ENCODE measurements at places on chromosomes 12 and 14.

GRCh38 chr12:89762498-89763170 is 54.0 kb upstream of the ATP2B1 start:
- DNase-seq: no peak

GRCh38 chr12:50556273-50556672 is 51.5 kb downstream of the DIP2B start:
- DNase-seq: no peak

DNA sequence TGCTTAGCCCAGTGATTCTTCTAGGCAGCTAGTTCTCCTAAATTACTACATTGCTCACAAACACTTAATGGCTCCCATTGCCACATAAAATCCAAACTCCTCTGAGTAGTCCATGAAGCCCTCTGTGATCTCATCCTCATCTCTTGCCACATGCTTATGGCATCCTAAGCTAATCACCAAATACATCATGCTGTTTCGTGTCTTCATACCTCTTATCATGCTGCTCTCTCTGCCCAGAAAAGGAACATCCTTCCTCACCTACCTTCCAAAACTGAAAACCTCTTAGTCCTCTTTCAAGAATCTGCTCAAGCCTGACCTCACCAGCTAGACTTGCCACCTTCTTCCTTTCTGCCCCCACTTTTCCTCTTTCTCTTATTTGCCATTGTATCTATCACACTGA is 108.5 kb downstream of the DUSP6 start:
- DNase-seq: no peak

DNA sequence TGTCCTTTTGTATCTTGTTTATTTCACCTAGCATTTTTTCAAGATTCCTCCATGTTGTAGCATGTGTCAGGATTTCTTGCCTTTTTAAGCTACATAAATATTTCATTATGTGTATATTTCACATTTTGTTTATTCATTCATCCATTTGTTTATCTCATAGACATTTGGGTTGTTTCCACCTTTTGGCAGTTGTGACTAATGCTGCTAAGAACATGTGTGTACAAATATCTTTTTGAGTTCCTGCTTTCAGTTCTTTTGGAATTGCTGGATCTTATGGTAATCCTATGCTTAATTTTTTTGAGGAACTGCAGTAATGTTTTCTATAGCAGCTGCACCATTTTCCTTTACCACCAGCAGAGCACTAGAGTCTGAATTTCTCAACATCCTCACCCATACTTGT is 62.4 kb downstream of the SCN8A start:
- DNase-seq: no peak

- DNase-seq: no peak
Measured at GRCh38 chr12:102010265-102010994, 51.4 kb downstream of the WASHC3 start.

DNA sequence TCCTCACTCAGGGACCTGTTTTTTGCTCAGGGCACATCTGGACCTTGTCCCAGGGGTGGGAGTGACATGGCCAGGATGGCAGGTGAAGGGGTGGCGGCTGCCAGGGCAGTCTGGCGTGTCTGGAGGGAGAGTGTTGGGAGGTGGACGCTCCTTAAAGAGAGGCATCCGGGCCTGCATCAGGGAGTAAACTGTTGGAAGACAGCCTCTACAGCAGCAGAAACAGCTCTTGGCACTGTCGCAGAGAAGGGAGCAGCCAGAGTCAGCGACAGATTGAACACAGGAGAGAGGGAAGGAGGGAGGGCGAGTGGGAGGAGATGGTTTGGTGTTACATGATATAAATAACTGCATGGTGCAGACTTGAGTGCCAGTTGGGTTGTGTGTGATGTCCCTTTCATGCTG is 52.8 kb downstream of the IGF1 start:
- DNase-seq: no peak

GRCh38 chr12:51900323-51900889 is 6.9 kb upstream of the ACVRL1 start:
- no peak for DNase-seq

DNA sequence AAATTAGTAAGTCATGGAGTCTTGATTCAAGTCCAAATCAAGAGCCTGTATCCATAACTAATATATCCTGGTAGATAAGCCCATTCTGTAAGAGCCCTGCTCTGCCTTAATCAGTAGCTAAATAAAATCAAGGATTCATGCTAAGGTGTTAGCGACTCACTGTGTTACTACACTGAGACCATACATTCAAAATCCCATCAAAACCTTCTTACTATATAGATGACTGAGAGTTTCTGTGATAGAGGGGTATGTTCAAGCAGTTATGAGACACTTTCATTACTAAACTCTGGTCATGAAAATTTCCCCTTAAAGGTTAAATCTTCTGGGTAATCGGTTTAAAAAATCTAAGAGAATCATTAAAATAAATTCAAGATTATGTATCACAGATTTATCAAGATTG is 78.5 kb downstream of the MDGA2 start:
- DNase-seq: no peak

DNA sequence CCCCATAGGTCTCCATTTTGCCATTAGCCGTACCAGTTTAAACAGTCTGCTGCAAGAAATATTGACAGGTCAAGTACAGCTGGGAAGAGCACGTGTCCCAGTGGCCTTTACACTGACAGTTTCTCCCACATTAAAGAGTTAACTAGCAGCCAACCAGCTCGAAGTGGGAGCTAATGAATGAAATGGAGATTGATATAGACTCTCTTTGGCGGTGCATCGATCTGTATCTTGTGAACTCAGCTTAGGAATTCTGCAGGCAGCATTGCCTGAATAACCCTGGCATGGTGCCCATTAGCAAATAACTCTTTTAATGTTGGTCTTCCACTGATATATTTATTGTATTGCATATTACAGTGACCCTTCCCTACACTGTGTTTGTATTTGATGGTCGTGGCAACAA is 319.4 kb downstream of the EGLN3 start:
- no peak for DNase-seq

DNA sequence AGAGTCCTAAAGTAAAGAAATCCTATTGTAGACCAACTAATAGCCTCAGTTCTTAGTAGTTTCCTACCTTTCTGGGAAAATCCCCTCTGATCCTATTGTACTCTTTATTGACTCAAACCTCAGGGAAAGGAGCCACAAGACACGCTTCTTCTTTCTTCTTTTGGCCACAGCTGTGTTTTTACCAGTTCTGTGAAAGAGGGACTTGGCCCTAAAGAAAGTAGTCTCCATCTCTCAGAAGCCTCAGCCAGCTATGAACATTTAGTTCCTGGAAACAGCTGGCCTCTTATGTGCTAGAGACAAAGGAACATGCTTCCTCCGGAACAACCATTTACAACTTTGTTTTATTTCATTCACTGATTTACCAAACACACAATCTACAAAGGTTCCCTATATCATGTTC is 66.1 kb upstream of the ARID2 start:
- DNase-seq: no peak

GRCh38 chr12:9731797-9732196 is 1.1 kb downstream of the CLECL1 start:
- no peak for DNase-seq

- DNase-seq: no peak
Measured at GRCh38 chr12:132783917-132784531, 22.4 kb upstream of the ANKLE2 start.

DNA sequence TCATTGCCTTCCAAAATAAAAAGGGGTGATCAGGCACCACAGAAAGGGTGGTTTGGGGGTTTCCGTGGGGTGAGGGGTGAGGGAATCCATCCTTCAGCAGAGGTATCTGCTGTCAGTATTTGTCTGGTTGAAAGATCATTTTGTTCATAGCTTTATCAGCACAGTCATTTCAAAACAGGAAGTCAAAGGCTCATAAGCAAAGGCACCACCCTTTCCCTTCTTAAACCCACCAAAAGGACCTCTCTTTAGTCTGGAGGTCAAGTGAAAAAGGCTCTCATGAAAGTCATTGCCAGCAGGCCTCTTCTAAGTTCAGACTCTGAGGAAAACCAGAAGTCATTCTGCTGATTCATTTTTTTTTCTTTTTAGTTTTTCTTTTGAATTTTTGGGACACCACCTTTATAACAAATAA is 6.2 kb downstream of the CHST11 start:
- no peak for DNase-seq

- DNase-seq: no peak
Measured at GRCh38 chr14:100568998-100569733, 18.1 kb downstream of the BEGAIN start.

- no peak for DNase-seq
Measured at GRCh38 chr12:100721169-100721568, 73.4 kb upstream of the ANO4 start.

DNA sequence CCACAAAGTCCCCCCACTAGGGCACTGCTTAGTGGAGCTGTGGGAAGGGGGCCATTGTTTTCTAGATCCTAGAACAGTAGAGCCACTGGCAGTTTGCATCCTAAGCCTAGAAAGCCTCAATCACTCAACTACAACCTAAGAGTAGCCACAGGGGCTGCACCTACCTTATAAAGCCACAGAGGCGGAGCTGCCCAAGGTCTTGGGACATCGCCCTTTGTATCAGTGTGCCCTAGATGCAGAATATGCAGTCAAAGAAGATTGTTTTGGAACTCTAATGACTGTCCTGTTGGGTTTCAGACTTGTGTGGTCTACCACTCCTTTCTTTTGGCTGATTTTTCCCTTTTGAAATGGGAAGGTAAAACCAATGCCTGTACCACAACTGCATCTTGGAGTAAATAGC is 59.5 kb downstream of the ATP2B1 start:
- no peak for DNase-seq

DNA sequence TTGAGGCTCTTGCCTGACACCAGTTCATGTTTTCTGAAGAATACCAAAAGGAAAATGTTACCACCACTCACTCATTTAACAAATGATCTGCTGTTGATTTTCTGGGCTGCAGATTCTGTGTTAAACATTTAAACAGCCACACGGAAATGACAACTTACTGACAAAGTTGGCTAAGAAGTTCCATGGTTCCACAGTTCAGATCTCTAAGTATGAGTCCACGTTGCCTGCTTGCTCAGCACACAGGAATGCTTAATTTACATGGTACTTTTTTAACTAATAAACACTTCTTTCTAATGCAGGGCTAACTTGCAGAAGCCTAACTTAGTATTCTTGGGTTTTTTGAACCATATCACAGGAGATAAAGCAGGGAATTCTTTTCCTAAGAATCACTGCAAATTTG is 34.7 kb downstream of the PTGER2 start:
- no peak for DNase-seq

- no peak for DNase-seq
Measured at GRCh38 chr14:52303236-52303635, 10.9 kb upstream of the PTGER2 start.

- no peak for DNase-seq
Measured at GRCh38 chr14:85958069-85958468, 428.1 kb downstream of the FLRT2 start.

DNA sequence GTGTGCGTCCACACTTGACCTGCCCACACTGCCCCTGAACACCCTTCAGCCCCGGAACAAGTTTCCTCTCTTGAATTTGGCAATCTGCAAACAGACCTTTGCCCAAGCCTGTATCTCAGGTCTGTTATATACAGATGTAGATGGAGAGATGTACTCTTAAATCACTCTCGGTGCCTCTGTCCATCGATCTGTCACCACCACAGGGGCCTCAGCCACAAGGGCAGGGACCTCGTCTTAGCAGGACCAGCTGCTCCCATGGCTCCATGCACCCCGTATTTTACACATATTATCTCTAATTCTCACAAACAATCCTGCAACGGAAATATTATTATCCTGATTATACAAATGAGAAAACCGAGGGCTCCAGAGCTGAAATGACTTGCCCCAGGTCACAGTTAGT is 313.4 kb downstream of the BCL11B start:
- DNase-seq: no peak

DNA sequence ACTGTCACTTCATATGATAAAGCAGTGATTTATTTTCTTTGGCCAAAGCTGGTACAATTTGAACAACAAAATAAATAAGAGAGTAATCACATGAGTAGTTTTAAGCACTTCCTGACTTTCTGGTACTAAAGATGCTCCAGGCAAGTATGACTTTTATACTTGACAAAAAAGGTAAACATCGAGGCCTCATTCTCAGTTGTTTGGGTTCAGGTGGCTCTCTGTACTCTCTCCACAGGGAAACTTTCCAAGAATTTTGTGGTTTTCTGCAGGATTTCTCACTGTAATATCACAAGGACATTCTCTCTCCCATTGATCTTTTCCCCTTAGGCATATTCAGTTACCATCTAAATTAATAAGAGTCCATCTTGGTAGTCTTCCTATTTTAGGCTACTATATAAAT is 26.6 kb upstream of the KCNC2 start:
- no peak for DNase-seq

DNA sequence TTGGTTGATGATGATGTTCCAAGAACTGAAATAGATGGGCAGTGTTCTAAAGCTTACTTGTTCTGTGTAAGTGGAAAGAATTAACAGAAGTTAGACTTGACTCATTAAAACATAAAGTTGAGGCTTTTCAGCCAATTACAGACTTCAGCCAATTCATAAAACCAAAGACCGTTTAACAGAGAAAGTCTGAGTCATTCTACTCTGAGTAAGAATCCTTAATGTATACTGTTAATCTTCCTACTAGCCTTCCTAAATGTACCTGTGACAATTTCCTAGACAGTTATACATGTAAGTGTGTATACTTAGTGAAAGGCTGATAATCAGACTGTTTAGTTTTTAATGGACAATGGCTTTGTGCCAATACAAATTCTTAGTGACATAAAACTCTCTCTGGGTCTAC is 681.0 kb downstream of the RPL10L start:
- no peak for DNase-seq

DNA sequence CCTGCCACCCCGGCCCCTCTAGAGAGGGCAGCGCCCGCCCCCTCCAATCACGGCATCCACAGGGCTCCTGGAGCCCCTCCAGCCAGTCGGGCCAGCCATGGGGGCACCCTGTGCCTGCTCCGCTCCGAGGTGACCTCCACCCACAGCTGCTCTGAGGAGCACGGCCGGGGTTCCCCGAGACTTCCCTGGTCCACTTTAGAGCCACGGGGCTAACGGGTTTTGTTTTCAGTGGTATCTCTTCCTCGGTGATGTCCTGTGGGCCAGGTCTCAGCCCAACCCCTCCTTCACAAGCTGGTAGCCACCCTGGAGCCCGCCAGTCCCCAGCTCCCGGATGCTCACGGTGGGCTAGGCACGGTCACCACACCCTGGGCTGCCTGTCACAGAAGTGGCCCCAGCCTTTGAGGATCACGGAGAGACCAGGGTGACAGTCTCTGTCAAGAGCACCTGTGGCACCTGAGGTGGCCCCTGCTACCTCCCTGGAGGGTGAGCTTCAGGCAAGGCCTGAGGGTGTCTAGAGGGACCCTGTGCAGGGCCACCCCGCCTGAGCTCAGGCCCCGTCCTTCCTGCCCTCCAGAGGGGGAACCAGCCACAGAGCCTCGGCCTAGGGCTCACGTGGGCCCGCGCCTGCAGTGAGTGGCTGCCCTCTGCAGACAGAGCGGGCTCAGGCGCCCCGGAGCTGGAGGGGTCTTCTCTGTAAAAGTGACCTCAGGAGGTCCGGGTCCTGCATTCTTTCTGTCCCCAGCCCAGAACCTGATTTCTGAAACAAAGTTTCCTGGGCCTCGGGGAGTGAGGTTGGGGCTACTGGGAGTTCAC is 146.0 kb upstream of the C14orf180 start:
- DNase-seq: no peak

Measured in A549 (cell line).